Stimulated activated CD4-positive, alpha-beta T cell treated with anti-CD3 and anti-CD28 coated beads, Interleukin-1b, Interleukin-23, amount 100 ng/mL, for 4 hours (primary cell): ENCODE measurements at places on chromosomes 3 and 15.

- DNase-seq: peak; percentile 64
Observed at GRCh38 chr15:74402873-74403587, 30.7 kb downstream of the SEMA7A start.

GRCh38 chr3:27133060-27133459 lies 236.1 kb downstream of the NEK10 start:
- no peak for DNase-seq

DNA sequence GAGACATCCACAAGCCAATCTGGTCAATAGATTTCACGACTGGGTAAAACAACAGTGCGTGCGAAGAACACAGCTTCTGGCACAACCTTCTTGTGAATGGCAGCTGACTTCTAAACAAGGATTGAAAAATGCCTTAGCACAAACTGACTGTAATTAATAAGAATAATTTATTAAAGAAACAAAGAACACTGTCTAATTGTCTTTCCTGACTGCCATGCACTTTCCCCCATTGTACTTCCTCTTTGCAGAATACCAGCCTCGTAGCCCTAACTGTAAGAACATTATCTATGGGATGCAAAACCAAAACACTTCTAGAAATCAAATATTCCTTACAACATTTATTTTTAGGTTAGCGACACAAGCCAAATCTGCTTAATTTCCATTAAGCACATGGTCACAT lies 6.5 kb downstream of the FOXP1 start:
- DNase-seq: no peak

- no peak for DNase-seq
Observed at GRCh38 chr3:60298141-60298540, 953.1 kb downstream of the FHIT start.

DNA sequence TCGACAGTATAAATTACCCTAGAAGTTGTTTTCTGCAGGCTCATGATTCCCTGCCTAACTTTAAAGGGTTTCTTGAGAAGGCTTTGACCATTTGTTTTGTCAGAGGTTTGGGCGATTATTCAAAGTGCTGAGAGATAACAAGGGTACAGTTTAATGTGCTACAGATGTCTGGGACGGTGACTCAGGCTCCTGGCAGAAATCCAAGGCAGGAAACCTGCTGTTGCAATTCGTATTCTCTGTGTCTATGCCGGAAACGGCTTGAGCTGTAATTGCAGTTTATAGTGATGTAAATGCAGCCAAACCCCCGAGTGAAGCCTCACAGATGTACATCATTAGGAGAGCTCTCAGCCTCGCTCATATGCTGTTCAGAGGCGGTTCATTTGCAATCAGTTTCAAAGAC lies 65.6 kb downstream of the SYNPR start:
- DNase-seq: peak; percentile 1

- no peak for DNase-seq
Observed at GRCh38 chr3:73365756-73366397, 258.9 kb downstream of the PDZRN3 start.

DNA sequence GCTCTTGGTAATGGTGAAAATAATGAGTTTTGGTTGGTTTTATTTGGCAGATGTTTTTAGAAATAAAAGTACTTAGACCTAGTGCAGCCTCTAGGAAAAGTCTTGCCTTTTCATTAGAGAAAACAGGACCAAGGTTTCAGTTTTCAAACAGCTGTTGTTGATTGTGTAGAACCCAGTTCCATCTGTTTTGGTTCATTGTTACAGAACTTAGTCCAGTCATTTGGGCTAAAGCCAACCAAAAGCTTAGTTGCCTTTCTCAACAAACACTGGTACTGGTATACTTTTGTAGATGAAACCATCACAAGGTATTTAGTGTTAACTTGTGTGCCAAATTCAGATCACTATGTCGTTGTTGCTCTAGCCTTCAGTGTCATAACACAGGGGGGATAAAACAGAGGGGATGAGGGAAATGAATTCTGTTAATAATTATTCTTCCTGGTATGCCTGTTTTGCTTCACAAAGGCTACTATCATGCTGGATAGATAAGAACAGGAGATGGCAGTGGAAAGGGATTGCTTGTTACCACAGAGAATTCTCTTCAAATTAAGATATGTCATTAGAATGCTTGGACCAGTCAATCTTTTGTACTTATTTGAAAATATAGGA lies 12.6 kb upstream of the APH1B start:
- no peak for DNase-seq

GRCh38 chr3:171841620-171842000 lies 1.5 kb upstream of the TMEM212 start:
- DNase-seq: no peak

DNA sequence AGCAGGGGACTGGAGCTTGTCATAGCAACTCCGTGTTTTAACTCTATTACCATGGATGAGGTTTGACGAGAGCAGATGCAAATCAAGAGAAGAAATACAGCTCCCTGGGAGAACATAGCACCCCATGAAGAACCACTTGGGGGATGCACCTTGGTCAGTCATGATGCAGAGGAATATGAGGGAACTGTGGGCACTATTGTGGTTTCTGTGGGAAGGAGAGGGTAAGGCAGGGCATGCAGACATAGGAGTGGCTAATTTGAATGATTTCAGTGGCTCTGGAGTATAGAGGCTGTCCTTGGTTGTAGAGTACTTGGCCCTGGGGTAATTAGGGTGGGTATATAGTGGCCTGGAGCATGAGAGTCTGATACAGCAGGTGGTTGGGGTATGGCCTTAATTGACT lies 131.9 kb downstream of the EDEM1 start:
- DNase-seq: no peak

DNA sequence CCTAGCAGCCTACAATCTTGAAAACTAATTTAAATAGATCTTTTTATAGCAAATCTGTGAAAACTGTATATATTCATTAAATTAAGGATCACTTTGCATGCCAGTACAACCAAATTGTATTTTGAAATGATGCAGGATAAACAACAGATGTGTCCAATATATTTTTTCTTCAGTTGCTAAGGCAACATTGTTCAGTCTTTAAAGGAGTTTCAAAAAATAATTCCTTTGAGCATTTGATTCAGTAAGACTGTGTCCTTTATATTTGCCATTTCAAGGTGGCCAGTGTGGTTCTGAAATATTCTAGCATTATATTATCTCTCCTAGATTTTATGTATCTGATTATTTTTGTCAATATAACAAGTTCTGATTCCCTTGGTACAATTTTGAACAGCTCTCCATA lies 254.7 kb downstream of the PLOD2 start:
- DNase-seq: no peak

DNA sequence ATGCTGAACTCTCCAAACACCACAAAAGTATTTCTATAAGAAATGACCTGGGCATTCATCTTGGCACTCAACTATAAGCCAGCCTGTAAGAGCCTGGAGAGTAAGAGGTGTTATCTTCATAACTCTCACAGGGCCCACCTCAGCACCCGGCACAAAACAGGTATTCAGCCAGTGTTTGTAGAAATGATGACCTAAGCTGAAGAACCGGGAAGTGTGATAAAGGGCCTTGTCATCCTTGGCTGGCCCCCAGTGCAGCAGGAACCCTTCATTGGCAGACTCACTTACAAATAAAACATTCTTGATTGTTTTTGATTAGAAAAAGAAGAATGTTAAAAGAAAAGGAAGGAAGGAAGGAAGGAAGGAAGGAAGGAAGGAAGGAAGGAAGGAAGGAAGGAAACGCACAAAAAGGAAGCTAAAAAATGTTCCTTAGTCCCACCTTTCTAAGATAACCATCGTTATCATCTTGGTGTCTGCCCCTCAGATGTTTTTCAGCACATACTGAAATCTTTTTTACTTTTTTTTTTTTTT lies 52.1 kb downstream of the DAPK2 start:
- DNase-seq: no peak

DNA sequence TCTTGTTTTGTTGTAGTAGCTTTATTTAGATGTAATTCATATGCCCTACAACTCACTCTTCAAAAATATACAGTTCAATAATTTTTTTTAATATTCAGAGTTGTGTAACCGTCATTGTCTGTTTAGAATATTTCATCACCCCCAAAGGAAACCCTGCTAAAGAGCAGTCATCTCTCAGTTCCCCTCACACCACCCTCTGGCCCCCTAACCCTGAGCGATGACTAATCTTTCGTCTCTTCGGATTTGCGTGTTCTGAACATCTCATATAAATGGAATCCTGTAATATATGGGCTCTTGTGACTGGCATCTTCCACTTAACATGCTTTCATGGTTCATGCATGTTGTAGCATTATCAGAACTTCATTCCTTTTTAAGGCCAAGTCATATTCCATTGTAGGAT lies 183.8 kb downstream of the ATG7 start:
- DNase-seq: no peak

DNA sequence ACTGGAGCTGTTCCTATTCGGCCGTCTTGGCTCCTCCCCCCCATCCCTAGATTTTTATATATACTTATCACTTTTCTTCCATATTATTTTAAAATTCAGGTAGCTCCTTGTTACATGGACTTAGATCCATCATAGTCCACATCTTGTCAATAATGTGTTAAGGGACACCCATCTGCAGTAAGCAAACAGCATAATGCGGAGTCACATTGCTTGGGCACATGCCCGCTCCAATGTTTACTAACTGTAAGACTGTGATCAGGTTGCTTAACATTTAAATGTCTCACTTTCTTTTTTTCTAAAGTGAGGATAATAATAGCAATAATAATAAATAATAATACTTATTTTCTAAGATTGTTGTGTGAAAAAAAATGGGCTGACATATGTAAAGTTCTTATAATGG lies 303.2 kb upstream of the SOX14 start:
- no peak for DNase-seq

GRCh38 chr15:29740692-29741311 lies 81.5 kb downstream of the TJP1 start:
- DNase-seq: no peak

DNA sequence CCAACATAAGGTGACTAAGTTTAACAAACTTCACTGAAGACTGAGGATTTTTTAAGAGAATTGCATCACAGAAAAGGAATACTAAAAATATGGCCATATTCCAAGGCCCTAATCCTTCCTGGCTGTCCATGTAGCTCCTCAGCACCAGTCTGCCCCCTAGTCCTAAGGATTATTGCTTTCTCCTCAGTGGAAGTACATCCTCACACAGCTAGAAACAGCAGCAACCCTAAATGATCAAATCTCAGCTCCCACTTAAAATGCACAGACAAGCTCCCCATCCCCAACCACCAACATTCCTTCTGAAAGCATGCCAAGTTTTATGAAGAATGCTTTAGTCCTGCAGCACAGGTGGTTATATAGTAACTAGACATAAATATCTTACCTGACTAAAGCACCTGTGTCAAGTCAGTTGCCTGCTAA lies 14.7 kb downstream of the ST3GAL6 start:
- no peak for DNase-seq

- no peak for DNase-seq
Observed at GRCh38 chr3:113287111-113287802, 75.9 kb downstream of the BOC start.

DNA sequence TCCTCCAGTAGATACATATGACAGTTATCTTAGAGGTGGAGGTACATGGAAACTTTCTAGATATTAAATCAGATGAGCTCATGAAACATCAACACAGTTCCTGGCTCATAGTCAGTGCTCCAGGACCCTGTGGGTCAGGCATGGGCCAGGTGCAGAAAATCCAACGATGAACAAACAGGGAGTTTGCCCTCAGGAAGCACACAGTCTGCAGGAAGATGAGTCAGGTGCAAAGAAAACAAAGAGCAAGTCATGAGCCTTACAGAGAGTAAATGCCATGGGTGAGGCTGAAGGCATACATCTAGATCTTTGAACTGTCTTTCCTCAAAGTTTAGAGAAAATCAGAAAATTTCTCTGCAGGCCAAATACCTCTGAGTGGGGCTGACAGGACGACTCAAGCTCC lies 184.2 kb upstream of the TPM1 start:
- no peak for DNase-seq

DNA sequence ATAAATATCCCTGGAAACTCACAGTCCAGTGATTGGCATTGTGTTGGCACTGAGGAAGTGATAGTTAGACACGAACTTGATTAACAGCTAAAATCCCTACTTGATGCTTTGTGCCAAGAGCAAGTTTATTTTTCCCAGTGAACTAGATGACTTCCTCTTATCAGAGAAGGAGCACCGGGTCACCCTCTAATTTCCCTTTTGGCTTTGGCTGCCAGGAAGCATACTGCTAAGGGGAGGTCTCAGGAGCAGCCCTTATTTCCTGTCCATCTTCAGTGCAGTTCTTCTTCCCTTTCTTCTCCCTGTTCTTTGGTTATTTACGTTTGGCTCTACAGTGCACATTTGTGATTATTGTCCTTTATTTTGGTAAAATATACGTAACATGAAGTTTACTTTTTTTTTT lies 13.0 kb downstream of the FBLN2 start:
- DNase-seq: no peak

DNA sequence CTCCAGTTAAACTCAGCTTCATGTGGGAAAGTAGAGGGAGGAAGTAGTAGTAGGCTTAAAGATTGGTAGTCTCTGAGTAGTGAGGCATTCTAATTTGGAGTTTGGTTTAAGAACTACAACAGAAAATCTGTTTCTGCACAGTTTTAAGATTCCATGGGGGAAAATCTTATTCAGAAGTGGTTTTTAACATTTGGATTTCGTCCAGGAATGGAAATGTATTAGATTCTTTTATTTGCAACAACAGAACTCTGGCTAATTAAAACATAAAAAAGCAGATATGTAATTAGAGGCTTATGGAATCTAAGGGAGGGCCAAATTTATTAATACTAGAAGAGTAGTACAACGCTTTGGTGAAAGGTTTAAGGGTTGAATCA lies 36.0 kb downstream of the NECTIN3 start:
- DNase-seq: no peak

DNA sequence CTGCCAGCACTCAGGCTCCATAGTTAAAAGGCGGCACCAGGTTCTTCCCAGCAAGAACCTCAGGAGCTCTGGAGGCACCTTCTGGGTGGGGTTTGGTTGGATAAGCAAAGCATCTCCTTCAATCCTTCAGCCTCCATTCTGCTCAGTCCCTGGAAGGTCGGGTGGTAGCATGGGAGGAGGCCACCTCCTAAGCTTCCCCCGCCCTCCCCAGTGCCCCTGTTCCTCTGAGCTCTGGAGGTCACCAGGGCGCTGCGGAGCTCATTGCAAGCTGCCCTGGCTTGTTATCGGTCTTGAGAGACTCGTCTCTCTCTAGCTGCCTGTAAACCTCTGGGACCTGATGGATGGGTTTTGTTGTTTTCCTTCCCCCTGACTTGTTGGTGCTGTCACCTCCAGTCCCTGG lies 124.8 kb downstream of the RPLP1 start:
- no peak for DNase-seq

GRCh38 chr15:88376574-88377174 lies 90.5 kb downstream of the MRPL46 start:
- DNase-seq: no peak
